ENCODE measurements at places on chromosomes 2 and 18. TPM values are rescaled to one million over a fixed set of nuclear protein-coding genes. Genes with fewer than 3 reads are reported as not detected.

The SERPINB12 gene
- polyA plus RNA-seq: not detected

The FAM110C gene
- 0.03 TPM for polyA plus RNA-seq

DNA sequence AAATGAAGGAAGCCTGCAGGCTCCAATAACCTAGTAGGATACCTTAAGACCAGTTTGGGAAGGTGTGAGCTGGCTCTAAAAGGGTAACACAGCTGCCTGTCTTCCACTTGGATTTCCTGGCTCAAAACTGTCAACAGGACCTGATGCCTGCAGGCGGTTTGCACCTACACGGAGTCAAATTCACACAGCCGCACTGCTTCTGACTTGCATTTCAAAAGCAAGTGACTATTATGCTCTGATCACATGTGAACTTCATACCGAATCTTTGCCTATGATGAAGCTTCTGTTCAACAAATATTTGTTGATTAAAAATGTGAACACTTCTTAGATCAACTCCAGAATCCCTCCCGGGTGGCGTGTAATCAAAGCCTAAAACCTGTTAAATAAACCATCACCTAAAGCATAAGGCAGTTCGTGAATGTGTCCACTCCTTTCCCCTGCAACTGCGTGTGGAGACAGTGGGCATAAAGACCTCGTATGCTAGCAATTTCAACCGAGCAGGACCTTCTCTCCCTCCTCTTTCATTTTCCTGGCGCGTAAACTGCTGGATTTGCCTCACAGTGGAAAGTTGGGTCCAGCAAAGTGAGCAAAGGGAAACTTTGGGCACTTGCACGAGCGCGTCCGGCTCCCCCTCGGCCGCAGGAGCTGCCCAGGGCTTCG lies 784 bp downstream of the CRACDL start:
- no peak for DNase-seq

DNA sequence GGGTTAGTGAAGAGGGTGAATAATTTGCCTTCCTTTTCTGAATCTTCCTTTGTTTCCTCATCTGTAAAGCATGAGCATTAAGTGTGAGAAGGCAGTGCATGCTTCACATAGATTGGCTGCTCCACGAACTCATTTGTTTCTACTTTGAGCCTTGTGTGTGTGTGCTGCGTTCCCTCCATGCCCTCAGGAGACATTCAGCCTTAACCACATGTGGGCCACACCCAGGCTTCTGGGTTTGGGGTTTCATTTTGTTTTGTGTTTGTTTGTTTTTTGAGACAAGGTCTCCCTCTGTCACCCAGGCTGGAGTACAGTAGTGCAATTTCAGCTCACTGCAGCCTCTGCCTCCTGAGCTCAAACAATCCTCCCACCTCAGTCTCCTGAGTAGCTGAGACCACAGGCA lies 843.3 kb downstream of the GALR1 start:
- DNase-seq: no peak
